ENCODE measurements at places on chromosomes 1 and 21.
A peak's percentile ranks its signal among the peaks of the same experiment; 100 is the strongest.

GRCh38 chr21:42162831-42163510, 56.0 kb upstream of the ABCG1 start:
- peak; percentile 20 for DNase-seq

GRCh38 chr1:15851210-15852035, 3.9 kb downstream of the SPEN start:
- no peak for DNase-seq

DNA sequence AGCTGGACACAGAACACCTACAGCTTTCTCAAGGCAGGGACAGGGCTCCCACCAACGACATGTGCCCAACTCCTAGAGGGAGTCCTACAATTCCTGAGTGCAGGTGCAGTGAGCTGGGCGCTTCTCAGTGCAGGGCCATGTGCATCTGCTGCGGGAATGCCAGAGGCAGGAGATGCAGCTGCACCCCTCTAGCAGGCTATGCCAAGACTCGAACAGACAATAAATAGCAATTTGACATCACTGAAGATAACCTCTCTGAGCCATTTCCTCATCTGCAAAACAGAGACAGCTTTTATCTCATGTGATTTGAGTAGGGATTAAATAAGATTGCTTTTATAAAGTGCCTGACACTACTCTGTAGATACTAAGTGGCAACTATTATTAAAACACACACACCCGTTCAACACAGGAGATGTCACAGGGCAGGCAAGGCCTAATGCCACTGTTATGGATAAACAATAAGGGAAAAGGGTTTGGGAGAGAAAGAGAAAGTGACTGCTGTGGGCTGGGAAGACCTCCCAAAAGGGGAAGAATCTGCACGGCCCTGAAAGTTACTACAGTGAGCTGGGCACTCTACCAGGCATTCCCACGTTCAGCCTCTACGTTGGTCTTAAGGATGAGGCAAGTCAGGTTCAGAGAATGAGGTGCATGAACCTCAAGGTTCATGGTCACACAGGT, 5.7 kb downstream of the SLC9A1 start:
- DNase-seq = no peak

DNA sequence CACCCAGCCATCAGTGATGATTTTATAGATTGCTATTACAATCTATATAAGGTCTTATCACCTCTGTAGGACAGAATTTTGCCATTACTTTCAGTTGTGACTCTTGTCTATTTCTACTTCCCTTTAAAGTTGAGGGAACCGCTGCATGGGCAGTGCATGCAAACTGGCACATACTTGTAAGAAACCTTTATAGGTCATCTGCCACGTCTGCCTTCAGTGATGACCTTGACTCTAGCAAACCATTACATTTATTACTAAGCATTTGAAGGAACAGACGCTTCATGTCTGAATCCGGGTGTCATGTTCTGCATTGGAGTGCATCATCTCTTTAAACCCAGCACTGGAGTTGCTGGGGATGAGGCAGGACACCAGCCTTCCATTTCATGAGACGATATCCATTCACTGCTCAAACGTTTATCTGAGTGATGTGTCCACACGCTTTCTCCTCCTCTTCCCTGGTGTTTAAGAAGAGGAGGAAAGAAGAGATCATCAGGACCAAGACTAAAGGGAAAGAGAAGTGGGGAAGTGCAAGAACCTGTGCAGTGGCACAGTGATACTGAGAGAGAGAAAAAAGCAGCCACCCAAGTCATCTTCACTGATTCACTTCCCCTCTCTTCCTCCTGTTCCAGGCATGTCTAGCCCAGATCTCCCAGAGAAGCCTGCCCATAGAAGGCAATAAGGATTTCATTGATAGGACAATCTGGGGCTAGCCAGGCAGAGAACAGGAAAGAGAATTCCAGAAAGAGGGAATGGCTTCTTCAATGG, 14.1 kb downstream of the CCSAP start:
- DNase-seq = no peak

- DNase-seq = peak; percentile 27
Measured at GRCh38 chr1:53681977-53682685, 56.8 kb downstream of the GLIS1 start.

DNA sequence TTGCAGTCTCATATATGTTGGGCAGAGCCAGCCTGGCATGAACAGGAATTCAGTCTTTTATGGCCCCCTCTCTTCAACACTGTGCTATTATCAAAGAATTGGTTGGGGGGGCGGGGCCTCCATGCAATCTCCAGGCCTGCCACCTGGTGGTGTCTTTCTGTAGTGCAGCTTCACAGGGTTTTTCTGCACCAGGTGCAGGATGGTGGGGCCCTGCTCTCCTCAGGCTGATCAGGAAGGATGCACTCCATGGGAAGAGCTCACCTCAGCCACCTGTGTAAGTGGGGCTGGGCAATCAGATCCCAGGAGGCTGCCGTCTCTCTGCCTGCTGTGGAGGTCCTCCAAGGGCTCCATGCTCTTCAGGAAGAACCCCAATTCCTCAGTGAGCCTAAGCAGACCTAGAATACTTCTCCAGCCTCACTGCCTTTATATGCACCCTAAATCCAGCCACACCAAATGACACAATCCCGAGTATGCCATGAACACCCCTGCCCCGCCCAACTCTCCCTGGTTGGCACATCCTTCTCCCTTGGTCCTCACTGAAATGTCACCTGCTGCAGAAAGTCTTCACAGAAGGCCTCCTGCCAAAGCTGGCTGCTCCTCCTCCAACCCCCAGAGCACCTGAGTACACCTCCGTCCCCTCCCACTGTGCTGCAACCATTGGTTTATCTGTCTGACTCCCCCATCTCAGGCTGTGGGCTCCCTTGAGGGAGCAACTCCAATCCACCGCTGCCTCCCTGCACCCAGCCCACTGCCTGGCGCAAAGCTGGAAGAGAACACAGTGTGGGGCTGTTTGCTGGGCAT, 16.5 kb downstream of the STK40 start:
- peak; percentile 71 for DNase-seq

DNA sequence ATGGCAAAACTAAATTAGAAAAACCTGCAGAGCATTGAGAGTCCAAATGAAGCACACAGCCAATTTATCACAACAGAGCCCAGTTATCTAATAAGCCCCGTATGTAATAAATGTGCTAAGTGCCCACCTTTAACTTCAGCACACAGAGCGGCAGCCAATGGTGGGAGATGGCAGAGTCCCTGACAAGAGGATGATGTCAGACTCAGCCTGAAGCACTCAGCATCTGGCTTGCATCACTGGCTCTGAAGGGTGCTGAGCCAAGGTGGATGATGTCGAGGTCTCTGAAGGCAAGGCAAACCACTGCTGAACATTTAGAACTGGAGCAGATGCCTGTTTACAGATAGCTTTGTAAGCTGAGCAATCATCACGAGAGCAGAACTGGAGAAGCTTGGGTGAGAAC, 118.3 kb downstream of the NUF2 start:
- DNase-seq = no peak

DNA sequence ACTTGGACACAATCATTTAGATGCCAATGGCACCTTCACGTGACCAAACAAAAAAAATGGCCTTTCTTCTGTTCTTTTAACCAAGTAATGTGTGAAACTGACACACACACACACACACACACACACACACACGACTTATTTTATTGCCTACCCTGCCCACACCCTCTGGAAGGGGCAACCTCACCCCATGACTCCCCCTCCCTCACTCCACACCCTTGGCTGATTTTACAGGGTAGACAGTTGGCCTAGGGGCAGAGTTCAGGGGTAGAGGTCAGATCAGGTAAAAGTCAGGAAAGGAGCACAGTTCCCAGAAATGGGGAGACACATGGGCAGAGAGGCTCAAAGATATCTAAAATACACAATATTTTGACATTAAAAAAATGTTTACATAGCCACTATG, 144.8 kb upstream of the GJB5 start:
- DNase-seq = no peak

DNA sequence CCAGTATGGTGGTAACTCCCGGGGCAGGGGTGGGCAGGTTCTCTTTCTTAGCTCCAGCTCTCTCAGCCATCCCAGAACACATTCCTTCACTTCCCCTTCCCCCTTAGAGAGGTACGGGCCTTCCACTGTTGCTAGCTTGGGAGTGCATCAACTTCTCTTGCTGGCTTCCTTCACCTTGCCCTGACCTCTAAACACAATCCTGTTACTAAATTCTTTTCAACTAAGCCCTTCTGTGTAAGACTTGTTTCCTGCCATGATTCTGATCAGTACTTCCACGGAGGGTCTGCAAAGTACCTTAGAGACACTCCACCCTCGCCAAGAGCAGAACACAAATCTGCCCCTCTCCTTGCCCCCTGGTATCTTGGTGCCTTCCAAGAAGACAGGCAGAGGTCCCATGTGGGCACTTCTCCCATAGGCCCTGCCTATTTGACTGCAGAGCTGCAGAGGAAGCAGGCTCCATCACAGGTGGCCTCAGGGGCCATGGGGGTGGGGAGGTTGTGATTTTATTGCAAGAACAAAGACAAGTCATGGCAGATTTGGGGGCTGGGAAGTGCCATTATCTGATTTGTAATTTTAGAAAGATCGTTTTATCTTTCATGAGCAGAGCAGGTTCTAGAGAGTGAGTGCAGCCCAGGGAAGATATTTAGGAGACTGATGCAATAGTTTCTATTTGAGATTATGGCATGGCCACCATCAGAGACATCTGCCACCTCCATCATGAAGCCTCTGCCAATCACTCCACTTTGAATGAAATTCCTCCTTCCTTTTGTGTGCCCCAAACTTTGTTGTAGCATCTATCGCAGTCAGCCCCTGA, 182.5 kb upstream of the JUN start:
- DNase-seq = no peak

DNA sequence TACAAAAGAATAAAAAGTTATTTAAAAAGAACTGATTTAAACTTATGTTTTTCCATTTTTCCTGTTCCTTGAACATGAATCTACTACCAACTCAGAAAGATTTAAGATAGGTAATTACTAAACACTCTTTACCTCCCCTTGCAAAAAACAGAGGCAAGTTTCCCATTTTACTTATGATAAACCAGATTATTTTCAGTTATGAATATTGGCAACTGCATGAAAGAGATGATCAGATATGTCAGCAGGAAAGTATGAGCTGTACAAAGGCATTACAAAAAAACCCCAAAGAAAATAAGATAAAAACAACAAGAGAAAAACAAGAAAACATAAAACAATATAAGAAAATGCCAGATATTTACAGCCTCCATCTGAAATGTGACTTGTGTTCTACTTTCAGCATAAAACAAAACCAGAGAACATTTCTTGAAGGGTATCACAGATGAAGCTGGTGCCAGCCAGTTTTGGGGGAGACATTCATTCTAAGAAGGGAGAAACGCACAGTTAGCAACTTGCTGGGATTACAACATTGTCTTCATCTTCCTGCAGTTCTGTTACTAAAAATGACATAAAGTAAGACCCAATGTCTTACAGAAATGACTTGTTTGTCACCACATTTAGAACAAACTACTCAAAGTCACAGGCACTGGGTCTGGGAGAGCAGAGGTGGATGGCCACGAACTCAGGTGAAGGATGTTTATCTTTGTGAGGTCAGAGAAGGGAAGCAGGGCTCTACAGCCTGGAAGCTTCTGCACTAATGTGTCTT, 19.1 kb downstream of the ZC3H12A start:
- DNase-seq = no peak

DNA sequence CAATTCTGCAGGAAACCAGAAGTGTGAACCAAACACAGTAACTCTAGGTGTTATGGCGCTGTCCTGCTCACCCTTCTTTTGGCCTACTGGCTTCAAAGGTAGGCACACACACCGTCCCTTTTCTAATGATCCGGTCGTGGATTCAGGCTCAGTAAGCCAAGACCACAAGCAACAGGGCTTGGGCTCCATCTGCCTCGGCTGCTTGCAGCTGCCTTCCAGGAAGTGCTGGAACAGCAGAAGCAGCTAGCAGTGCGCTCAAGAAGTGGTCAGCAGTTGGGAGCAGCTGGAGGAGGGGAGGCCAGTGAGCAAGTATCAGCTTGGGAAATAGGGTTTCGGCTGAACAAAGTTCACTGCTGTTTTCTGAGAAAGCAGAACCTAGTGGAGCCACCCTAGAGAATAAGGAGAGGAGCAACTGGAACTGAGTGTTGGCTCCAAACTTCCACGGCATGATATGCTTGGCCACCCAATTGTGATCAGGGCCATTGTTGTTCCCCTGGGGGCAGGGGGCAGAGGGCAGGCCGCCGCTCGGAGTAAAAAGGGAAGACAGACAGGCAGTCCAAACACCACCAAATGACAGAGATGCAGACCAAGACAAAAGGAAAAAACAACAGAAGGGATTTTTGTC, 173.4 kb downstream of the TOMM20 start:
- DNase-seq = no peak

DNA sequence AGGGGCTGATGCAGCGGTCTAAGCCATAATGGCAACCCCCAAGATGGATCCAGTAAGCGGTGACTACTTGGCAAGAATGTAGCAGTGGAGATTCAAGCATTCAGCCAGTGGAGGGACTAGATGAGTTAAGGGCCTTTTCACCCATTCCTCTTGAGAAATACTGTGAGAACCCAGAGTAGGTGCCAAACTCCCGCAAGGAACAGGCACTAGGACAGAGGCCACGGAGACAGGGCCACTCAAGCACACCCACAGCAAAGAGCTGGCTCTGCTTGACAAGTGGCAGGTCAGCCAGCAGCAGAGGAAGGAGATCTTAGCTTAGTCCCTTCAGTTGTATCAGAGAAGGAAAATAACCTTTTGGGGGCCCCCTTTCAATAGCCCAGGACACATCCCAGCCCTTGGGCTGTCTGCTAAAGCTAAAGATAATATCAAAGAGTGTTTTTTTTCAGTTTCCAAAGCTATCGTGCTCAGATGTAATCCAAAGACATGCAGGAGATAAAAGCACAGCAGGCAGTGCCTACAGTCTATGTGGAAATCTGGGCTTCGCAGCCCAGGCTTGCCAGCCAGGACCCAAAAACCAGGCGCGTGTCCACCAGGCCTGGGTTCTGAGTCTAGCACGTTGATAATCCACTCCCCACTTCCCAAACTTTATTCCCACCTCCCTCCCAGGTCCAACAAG, 62.0 kb upstream of the GOLT1A start:
- DNase-seq = no peak

DNA sequence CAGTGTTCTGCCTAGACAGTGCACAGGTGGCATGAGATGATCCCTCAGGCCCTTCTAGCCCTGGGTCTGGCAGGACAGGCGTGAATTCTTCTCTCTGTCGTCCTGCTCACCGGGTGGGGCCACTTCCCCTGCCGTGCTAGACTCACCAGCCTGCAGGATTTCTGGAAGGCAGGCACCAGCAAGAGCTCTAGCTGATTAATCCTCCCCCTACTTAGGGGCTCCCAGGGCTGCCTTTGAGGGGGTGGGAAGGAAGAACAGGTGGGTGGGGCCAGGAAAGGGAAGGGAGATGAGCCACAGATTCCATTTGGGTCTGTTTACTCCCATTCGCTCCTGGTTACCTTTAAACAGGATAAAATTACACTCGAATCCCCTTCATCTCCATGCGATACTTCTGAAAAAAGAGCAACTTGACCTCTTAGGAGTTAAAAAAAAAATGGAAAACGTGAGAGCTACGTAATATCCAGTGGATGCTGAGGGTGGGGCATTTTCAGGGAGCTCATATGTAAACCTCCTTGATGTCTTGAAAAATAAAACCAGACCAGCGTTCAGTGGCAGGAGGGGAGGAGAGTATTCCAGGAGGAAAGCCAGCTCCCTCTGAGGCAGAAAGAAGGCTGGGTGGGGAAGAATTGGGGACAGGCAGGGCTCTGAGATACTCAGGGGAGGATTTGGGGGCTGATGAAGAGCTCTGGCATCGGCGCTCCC, 665.5 kb downstream of the PTPRU start:
- no peak for DNase-seq

- DNase-seq = no peak
Measured at GRCh38 chr21:34707876-34708325, 39.1 kb downstream of the CLIC6 start.
